ENCODE measurements at places on chromosomes 7 and 10.

- no peak for DNase-seq
- H3K27me3 ChIP-seq = no peaks in the 10 kb centered on the region
These were observed 197.4 kb downstream of the JCAD start for GRCh38 chr10:29861811-29862505.

DNA sequence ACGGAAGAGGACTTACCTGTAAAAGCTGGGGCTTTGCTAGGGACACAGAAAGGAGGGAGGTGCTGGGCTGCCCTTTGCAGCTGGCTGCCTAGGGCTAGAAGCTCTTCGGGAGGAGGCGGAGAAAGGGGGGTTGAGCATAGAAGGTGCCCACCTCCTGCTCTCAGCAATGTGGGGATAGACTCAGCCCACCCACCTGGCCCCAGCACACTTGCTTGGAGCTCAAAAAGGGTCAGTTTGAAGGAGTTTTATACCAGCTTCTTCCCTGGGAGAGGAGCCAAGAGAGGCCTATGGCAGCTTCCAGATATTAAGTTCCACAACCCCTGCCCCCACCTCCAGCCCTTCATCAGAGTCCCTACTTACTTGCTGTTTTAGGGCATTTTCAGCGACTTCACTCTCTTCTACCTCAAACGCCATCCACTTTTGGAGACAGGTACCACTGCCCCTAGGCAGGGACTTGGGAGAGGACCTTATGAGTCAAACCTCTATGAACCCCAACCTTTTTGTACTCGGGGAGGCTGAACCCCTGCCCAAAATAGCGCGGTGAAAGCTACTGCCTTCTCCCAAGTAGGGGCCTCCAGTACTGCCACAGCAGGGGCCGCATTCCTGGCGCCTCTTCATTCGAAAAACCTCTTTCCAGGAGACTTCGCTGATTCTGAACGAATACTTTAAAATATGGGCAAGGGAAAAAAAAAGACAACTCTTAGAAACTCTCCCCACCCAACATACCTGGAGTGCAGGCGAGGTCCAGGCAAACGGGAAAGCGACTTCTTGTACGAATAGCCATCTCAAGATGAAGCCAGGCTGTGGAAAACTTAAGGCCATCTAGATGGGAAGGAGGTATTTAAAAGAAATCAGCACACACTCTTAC, 1.2 kb upstream of the EVX1 start:
- H3K4me3 ChIP-seq = no peak overlapping the region
- H3K36me3 ChIP-seq = no peaks in the 10 kb centered on the region
- H3K27ac ChIP-seq = no peak overlapping the region
- no peak for DNase-seq
- H3K27me3 ChIP-seq = peaks cover 25% of the 10 kb centered on the region

GRCh38 chr7:137439829-137440825, 96.6 kb upstream of the PTN start:
- H3K27ac ChIP-seq = no peak overlapping the region
- H3K4me3 ChIP-seq = no peak overlapping the region
- H3K27me3 ChIP-seq = no peaks in the 10 kb centered on the region
- no peaks in the 10 kb centered on the region for H3K4me1 ChIP-seq
- DNase-seq = no peak

- no peak overlapping the region for H3K27ac ChIP-seq
- H3K4me3 ChIP-seq = no peak overlapping the region
- DNase-seq = no peak
These were observed 7.8 kb downstream of the NPS start for GRCh38 chr10:127556916-127557315.

GRCh38 chr7:49346195-49346899, 422.0 kb downstream of the CDC14C start:
- H3K36me3 ChIP-seq = no peaks in the 10 kb centered on the region
- no peak overlapping the region for H3K4me3 ChIP-seq
- no peaks in the 10 kb centered on the region for H3K4me1 ChIP-seq

DNA sequence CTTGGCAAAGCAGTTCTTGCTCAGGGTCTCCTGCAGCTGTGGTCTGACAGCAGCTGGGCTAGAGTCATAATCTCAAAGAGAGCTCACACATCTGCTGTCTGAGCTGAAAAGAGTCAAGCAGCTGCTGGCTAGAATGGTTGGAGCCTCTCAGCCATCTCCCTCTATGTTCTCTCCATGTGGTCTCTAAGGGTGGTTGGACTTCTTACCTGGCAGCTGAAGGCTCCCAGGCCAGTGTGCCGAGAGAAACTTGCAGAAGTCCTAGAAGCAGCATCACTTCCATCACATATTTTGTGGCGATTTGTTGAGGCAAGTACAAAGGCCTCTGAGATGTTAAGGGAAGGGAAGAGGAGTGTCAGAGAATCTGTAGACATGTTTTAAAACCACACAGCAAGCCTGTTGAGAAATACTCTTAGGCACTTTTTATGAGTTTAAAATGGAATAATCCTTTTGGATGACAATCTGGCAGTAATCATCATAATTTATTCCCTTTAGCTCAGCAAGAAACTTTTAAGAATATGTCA, 93.2 kb downstream of the REEP3 start:
- H3K4me3 ChIP-seq = no peak overlapping the region
- no peaks in the 10 kb centered on the region for H3K4me1 ChIP-seq
- H3K27me3 ChIP-seq = no peaks in the 10 kb centered on the region
- no peak for DNase-seq
- no peaks in the 10 kb centered on the region for H3K36me3 ChIP-seq

DNA sequence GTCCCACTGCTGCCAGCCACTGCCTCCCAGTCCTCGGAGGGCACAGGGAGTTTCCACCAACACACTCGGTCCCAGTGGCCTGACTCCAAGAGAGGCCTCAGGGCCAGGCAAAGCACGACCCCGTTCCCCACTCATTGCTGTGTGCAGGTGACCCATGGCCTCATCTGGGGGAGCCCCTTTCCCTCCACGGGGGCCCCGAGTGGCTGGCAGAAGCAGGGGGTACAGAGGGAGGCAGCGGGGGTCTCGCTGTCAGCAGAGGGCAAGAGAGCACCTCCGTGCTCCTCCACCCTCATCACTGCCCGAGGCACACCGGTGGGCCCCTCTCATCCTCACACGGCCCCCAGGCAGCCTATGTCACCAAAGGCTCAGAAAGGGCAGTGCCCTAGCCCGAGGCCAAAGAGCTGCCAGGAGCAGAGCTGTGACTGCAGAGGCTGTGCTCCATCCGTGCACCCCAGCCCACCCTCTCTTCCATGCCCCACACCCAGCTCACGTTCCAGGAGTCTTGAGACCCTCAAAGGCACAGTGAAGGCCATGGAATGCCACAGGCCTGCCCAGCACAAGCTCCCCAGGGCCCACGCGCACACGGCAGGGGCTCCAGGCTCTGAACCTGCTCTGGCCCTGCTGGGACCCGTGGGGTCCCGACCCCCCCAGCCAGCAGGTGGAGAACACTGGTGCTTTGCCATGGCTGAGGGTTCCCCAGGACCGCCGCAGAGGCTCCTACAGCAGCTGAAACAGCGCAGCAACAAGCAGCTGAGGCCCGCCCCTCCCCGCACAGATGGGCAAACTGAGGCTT, 25.9 kb downstream of the MICALL2 start:
- H3K27me3 ChIP-seq = no peaks in the 10 kb centered on the region
- no peak overlapping the region for H3K27ac ChIP-seq
- DNase-seq = no peak
- H3K4me1 ChIP-seq = no peaks in the 10 kb centered on the region

DNA sequence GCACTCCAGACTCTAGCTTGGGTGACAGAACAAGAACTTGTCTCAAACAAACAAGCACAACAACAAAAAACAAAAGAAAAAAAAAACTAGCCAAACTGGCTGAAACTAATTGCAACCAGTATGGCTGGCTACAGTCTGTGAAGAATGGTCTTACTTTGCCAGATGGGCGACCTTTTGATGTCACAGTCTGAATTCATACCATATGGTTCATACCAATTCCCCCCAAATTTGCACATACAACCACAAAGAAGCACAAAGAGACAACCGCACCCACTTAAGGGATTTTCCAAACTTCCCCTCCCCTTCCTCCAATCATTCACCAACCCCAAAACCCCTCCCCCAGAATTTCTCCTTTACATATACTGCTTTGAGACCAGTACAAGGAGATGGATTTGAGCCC, 114.2 kb downstream of the SPAG6 start:
- no peak for DNase-seq
- no peaks in the 10 kb centered on the region for H3K36me3 ChIP-seq
- H3K4me3 ChIP-seq = no peak overlapping the region
- no peak overlapping the region for H3K27ac ChIP-seq

GRCh38 chr7:127848241-127848640, 183.0 kb downstream of the LRRC4 start:
- H3K36me3 ChIP-seq = no peaks in the 10 kb centered on the region
- H3K4me1 ChIP-seq = peaks cover 6% of the 10 kb centered on the region
- no peak for DNase-seq
- H3K27me3 ChIP-seq = no peaks in the 10 kb centered on the region
- H3K4me3 ChIP-seq = no peak overlapping the region

DNA sequence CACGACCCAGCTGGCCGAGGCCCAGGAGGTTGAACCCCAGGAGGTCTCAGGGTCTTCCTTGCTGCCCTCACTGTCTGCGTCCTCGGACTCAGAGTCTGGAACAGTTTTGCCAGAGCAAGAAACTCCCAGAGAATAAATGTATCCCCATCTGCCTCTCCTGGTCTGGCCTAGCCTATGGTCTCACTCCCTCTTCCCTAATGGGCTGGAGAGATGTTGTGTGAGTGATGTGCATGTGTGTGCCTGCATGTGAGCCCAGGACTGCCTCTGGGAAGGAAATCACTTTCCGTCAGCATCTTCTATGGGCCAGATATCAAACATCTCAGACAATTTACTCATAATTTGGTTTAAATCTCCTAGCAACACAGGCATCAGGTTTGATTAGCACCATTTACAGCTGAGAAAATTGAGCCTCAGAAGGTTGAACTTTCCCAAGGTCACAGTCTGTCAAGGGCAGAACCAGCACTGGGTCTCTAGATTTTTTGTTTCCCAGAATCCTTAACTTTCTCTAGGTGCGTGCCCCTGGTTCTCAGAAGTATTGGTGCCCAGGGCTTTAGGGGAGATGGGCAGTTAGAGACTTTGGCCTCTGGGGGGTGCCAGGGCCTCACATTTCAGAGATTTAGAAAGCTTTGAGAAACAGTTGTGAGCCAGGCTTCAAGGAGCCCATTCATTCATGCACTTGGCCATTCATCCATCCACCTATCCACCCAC, 4.9 kb downstream of the TMEM270 start:
- H3K4me3 ChIP-seq = no peak overlapping the region
- H3K4me1 ChIP-seq = no peaks in the 10 kb centered on the region
- DNase-seq = no peak
- no peak overlapping the region for H3K27ac ChIP-seq
- no peaks in the 10 kb centered on the region for H3K36me3 ChIP-seq

DNA sequence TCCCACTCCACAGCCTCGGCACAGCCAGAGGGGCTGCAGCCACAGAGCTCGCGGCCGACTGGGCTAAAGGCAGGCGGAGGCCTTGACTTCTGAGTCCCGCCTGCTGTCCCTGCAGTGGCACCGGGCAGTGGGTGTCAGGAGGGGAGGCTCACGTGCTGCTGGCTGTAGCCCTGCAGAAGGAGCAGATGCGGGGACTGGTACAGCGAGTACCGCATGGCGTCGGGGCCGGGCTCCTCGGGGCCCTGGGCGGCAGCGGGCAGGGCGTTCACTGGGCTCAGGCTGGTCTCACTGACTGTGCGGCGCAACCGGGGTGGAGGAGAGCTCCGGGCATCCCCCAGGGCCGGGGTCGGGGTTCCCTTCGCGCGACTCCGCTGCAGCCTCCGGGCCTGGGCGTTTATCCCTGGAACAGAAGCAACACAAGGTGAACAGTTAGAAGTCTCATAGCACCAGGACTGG, 25.6 kb downstream of the PAPOLB start:
- no peaks in the 10 kb centered on the region for H3K4me1 ChIP-seq
- H3K36me3 ChIP-seq = no peaks in the 10 kb centered on the region
- DNase-seq = no peak
- H3K27me3 ChIP-seq = no peaks in the 10 kb centered on the region

GRCh38 chr10:18140149-18140956, at the start of gene CACNB2:
Gene CACNB2 (plus strand): TSS chr10:18140424.
- no peaks in the 10 kb centered on the region for H3K27me3 ChIP-seq
- no peaks in the 10 kb centered on the region for H3K36me3 ChIP-seq
- peak within 1 kb of the TSS; percentile 29 for H3K4me3 ChIP-seq
- H3K27ac ChIP-seq = no peak within 1 kb of the TSS

Measured in right lobe of liver (tissue), 6 donors.